ENCODE measurements at places on chromosomes 7 and 10.

GRCh38 chr7:84339306-84339705 lies 144.7 kb upstream of the SEMA3A start:
- DNase-seq = no peak

DNA sequence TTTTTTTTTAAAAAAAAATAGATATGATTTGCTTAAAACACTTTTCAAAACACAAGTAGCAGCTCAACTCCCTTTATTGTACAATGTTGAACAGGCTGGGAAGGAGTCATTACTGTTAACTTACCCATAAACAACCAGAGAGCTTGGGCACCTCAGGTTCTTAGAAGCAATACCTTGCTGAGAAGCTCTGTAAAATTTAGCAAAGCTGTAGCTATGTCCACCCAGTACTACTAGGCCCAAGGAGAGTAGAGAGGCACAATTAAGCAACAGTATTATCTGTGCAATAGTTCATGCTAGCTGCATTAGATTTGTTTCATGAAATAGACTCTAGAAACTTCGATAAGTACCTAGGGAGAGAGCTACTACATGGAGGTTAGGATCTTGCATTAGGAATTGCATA lies 32.0 kb downstream of the SEMA3A start:
- DNase-seq = no peak

DNA sequence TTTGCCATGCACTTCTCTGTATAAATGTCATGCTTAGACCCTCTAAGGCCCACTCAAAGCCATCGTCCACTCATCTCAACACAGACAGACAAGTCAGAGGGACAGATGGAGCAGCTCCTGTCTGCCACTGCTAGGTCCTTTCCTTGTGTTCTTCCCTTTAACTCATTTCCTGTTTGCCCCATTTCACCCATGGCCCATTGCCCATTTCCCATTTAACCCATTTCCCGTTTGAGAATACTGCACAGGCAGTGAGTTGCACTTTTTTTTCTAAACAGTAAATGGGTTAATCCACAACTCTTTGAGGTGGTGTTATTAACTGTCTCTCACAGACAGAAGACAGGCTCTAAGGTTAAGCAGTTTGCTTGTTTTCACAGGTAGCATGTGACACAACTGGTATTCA lies 179.3 kb downstream of the NPSR1 start:
- no peak for DNase-seq

- no peak for DNase-seq
Observed at GRCh38 chr10:60454336-60454735, 64.7 kb upstream of the ANK3 start.

- no peak for DNase-seq
Observed at GRCh38 chr7:131652934-131653333, 96.5 kb upstream of the PODXL start.

DNA sequence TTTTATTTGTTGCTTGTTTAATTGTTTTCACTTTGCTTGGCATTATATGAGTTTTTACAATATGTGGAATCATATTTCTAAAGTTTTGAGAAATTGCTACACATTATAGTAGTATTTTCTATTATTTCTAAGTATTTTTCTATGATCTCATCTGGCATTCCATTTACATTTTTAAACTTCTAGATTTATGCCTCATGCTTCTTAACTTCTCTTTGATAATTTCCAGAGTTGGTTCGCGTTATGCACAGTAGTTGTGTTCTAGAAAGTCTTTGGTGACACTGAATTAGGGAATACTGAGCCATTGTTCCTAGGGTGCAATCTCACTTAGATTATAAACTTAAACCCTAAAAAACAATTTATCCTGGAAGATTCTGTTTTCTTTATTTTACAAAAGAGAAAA lies 129.2 kb downstream of the GNAI1 start:
- no peak for DNase-seq

DNA sequence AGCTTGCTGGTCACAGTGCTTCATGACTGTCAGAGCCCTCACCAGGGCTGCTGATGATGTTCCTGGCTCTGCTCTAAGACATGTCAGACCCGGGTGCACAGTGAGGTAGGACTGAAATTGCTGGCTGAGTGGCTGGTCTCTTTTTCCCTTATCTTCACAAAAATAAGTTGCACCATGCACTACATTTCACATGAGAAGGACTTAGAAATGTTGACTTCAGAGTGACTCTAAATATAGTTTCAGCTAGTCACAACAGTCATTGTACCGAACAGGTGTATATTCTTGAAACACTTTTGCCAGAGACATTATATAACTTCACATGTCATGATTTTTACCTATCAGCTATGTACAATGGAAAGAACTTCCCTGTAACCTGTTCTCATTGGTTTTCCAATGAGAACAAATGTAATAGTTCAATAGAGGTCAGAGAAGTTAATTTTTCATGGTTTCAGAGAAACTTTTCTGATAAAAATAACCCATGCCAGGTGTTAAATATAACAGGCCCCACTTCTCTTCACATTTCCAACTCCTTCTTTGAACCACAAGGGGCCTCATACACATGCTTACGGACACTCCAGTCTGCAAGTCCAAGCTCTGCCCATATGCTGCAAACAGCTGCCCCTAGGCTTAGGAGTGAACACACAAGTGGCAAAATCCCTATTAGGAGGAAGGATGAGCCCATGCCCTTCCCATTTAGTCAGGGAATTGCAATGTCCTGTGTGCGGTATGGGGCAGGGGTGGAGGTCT lies 115.6 kb downstream of the CDK6 start:
- no peak for DNase-seq

- DNase-seq = no peak
Observed at GRCh38 chr10:119316729-119317097, 109.3 kb downstream of the GRK5 start.

GRCh38 chr10:48639632-48640031 lies 34.8 kb upstream of the ARHGAP22 start:
- no peak for DNase-seq

GRCh38 chr10:24822590-24822989 lies 98.9 kb upstream of the ARHGAP21 start:
- no peak for DNase-seq

DNA sequence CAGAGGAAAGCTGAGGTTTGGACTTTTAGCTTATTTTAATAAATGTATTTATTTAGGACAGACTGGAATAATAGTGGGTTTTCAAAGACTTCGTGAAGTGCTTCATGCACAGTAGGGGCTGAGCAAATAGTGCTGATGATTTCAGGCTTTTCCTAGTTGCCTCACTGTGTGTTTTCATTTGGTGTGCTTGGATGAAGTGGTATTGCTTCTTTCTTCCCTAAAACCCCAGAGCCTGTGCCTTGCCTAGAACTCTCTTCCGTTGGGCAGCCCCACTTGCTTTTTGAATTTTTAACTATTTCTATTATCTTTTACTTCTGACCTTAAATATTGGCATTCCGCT lies 49.6 kb downstream of the ARID5B start:
- no peak for DNase-seq

DNA sequence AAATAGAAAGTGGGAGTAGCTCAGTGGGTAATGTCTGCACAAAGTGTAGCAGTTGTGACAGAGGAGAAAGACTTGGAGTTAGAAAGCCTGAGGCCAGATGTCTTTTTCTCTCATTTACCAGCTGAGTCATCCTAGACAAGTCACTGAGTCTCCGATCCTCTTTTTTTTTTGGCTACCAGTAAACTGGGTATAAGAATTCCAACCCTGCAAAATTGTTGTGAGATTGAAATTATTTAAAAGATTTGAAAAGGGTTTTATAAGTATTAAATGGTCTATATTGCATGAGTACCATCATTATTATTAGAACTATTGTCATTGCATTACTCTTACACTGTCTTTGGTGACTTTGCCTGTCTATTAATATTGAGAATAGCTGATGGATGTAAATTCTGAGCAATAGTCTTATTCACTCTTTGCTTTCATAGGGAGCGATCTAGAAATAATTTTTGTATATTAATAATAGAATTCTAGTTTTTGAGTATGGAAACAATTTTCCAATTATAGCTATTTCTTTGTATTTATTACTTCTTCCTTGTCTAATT lies 74.0 kb downstream of the ARID5B start:
- no peak for DNase-seq

DNA sequence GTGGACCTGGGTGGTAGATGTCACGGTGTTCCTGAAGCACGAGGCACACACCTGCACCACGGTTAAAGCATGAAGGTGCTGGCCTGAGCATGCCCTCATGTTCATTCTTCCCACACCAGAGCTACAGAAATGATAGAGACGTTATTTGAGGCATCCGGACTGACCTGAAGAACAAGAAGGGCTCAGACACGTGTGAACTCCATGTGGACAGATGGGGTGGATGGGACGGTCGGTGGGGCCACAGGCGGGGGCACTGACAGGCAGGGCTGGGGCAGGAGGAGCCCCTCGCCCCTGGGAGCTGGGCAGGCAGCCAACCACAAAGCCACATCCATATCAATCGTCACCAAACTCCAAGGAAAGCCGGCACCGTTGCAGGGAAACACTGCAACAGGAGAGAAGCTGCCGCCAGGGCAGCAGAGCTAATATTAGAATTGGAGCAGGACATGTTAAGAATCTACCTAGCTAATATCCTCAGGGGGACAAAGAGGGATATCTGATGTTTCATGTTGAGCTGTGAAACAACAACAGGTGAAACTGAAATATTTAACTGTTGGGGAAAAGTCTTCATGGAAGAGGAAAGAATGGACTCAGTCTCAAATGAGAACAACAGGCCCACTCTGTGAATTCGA lies 37.8 kb upstream of the DIP2C start:
- no peak for DNase-seq

DNA sequence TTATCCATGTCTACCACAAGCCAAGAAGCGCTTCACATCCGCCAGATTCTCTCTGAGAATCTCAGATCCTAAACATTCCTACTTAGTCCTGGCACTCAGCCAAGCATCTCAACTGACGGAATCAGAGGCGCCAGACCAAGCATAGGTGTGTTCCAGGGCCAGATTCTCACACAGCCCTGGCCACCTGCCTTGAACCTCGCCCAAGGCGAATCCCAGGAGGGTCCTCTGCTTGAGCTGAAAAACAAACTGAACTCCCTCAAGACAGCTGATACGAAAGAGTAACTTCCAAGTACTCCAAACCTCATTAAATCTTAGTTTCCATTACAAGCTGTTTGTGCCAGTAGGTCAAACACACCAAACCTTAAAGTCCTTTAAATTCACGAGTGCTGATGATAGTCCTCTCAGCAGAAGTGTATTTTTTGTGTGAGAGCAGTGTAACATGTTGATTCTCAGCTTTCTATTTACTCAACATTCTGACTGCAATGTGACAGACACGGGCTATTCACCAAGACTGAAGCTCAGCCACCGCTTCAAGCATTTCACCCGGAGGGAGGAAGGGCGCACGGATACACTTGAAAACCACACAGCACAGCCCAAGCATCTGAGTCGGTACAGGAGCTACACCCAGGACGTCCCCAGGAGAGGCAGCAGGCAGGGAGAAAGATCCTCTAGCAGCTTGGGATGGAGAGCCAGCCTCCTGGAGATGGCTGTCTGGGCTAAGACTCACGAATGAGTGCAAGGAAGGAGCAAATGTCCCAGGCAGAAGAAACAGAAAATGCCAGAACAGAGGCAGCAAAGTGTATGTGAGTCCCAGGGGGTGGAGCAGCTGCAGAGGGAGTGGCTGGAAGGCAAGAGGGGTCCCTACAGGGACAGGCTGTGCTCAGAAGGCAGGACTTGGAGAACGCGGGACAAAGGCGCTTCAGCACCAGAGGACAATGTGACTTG lies 6.0 kb downstream of the PARD3 start:
- no peak for DNase-seq

GRCh38 chr10:58488921-58489320 lies 23.8 kb upstream of the BICC1 start:
- DNase-seq = no peak

- no peak for DNase-seq
Observed at GRCh38 chr10:49408519-49409306, 12.8 kb upstream of the DRGX start.

DNA sequence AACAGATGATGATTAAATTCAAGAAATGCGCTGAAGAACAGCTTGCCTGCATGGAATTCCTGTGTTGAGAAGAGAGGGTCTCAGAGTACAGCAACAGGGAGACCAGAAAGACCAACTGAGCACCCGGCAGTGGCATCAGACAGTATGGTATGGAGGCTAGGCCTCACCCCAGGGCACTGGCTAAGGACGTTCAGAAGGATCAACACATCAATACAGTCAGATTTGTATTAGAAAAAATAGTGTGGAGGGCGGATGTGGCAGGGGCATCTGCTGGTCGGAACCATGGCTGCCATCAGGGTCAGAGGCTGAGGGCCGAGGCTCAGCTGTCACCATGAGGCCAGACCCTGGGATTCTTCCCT lies 142.1 kb downstream of the ADARB2 start:
- no peak for DNase-seq

GRCh38 chr7:46032353-46032752 lies 111.3 kb upstream of the IGFBP3 start:
- DNase-seq = no peak

DNA sequence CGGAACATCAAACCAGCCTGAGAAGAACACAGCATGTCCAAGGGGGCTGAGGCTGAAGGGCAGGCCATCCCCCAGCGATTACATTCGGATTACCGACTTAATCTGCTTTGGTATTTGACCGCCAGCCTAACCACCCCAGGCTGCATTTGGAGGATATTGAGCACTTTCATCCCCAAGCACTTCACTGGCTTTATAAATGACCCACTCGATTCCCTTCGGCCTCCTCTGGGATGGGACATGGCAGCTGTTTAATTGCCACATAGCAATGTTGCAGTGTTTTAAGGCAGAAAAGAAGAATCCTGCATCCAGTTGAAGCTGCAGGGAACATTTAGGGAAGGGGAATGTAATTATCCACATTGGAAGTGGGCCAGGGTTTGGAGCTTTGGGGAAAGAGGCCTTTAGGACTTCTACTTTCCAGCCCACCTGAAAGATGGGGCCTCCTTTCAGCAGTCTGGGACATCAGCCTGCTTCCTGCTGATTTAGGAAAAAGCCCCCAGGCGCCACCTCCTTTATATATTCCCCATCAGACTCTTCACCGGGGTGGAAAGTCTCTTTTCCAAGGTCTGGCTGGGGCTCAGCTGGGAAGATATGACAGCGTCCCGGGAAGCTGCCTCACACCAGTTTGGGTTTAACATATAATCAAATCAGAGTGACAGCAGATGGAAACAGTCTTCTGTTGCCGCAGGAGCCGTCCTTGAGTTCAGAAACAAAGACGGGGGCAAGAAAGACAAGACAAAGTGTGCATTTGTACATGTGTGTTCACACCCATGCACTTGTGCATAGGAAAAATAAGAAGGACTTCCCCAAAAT lies 9.2 kb downstream of the DPCD start:
- DNase-seq = no peak

- no peak for DNase-seq
Observed at GRCh38 chr10:72605122-72605521, 20.8 kb downstream of the MICU1 start.

GRCh38 chr7:155188357-155188756 lies 109.3 kb upstream of the INSIG1 start:
- DNase-seq = no peak

- no peak for DNase-seq
Observed at GRCh38 chr10:88754287-88754686, 5.5 kb upstream of the LIPN start.

GRCh38 chr7:106034383-106034782 lies 71.3 kb downstream of the CDHR3 start:
- no peak for DNase-seq

DNA sequence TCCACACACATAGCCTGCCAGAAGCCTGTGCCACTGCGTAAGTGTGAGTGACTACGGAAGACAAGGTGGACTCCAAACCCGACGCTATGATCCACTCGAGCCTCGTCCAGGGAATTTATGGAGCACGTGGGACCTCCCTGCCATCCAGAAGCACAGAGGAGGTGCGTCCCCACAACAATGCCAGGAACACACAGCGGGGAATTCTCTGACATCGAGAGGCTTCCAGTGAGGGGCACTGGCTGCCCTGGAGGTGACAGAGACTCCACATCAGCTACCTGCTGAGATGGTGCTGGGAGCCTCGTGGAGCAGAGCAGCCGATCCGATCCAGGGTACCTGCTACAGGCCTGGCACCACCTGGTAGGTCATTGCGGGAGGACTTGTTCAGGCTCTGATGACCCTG lies 72.2 kb upstream of the INSIG1 start:
- DNase-seq = no peak
